Cardiac septum (tissue), 1 donor: ENCODE measurements at places on chromosomes 2 and 18. TPM values are rescaled to one million over a fixed set of nuclear protein-coding genes. Genes with fewer than 3 reads are reported as not detected.

DNA sequence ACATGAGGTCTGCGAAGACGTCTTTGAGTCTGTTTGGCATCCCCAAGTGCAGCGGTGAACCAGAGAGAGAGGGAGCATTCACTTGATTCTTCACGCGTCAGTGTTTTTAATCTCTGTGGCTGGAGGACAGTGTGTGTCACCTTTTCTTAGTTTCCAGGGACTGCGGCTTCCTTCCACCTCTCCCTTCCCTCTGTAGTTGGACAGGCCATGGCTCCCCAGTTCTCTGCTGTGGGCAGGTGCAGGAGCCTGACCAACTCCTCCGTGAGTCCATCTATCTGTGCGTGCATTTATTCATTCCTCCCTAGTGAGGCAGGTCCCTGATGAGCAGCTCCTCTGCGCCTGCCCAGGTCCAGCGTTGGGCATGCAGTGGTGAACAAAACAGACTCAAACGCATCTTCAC is 42.9 kb downstream of the AGAP1 start:
- no peak for DNase-seq

DNA sequence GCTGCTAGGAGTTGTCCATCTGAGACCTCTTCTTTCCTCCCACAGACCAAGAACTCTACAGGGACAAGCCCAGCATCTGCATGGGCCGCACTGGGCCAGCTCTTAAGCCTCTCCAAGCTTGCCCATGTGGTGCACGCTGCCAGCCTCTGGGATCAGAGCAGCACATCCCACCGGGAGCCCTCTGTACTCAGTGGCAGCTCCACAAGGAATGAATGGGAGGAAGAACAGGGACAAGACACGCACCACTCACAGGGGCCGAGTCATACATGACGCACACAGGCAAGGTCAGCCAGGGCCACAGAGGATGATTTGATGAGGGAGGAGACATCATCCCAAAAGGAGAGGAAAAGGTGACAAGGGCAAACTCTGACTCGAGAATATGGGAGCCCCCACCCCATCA is 268.3 kb downstream of the KLHL29 start:
- no peak for DNase-seq

DNA sequence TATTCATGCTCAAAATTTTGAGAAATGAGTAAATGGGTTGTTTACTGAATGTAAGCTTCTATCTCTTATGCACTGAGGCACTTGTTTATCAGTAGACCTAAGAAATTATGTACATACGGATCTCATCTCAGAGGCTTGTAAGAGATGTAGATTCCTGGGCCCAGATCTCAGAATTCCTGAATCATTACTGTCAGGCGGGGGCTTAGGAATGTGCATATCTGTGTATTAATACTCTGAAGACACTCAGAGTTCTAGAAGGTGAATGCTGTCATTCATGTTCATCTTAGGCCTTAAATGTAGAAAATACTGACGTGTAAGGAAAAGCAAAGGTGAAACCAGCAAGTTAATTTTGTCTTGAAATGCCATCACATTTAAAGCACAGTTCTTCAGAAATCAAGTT is 169.6 kb downstream of the FMNL2 start:
- DNase-seq = no peak

GRCh38 chr2:52391621-52392020 is 1359.7 kb upstream of the NRXN1 start:
- DNase-seq = no peak

- no peak for DNase-seq
These were observed 21.5 kb upstream of the ALKAL2 start for GRCh38 chr2:309148-309953.

- no peak for DNase-seq
These were observed 99.6 kb downstream of the KLF7 start for GRCh38 chr2:207066166-207066565.

DNA sequence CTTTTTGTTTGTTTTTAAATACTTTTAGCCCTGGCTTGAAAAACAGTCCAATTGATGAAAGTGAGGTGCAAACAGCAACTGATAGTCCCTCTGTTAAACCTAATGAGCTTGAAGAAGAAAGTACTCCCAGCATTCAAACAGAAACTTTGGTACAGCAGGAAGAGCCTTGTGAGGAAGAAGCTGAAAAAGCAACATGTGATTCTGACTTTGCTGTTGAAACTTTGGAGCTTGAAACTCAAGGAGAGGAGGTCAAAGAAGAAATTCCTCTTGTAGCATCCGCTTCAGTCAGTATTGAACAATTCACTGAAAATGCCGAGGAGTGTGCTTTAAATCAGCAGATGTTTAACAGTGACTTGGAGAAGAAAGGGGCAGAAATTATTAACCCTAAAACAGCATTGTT is 30.6 kb upstream of the DYSF start:
- no peak for DNase-seq

GRCh38 chr18:67916097-67916496 is 399.6 kb upstream of the DSEL start:
- no peak for DNase-seq

DNA sequence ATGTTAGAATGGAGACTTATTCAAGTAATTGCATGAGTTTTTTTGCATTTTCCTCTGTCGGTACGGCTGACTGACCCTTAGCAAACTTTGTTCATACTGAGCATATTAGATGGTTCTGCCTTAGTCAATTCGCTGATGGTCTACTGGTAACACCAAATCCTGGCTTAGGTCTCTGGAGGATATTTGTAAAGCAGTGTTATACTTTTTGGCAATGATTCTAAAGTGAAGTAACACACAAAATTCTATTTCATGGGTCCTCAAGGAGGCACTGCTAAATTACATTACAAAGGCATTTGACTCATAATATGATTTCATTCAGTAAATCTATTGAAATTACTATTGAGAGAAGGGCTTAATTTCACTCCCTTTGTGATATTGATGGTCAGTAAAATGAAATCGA is 246.8 kb upstream of the RASGRP3 start:
- DNase-seq = no peak

The ITSN2 gene
- 46.1 TPM for total RNA-seq

The LYG1 gene
- total RNA-seq = 0.57 TPM

GRCh38 chr2:113224647-113225236 is 51.0 kb downstream of the PSD4 start:
- DNase-seq = no peak

DNA sequence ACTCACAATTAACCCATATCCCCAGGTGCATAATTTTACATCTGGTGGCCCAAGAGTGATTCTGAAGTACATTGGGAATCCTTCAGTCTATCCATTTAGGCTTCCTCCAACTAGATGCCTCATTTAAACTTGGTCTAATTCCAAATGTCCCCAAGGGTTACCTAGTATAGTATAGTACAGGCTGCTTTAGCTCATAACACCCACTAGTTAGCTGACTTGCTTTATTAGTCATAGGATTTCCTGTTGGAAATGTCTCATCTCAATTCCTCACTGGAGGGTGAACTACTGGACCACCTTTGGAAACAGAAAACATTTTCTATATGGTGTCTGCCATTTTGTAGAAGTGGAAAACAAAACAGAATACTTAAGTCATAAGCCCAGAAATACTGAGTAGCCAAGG is 202.5 kb upstream of the SESTD1 start:
- no peak for DNase-seq

DNA sequence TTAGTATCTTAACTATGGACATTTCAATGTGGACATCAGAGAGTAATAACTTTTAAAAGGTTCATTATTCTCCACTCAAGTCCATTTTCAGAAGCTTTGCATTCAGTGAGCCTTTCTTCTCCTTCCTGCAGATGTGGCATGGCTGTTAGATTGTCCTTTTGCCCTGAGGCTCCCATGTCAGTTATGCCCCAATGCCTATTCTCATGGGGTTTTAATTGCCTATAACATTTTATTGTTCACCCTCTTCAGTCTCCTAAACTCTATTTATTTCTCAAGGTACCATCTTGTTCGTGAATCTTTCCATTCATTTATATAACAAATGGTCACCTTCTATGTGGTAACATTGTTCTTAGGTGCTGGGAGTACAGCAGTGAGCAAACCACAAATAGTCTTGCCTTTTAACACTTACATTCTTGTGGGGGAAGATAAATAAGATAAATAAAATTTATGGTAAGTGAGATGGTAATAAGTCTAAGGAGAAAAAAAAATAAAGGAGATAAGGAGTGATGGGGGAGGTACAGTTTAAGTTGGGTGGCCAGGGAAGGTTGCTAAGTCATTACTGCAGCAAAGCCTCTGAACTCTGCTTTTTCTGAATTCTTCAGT is 277.9 kb upstream of the SIX3 start:
- no peak for DNase-seq

- DNase-seq = no peak
These were observed 83.1 kb upstream of the KLF7 start for GRCh38 chr2:207248702-207249377.

The ANXA4 gene
- total RNA-seq = 39.7 TPM

DNA sequence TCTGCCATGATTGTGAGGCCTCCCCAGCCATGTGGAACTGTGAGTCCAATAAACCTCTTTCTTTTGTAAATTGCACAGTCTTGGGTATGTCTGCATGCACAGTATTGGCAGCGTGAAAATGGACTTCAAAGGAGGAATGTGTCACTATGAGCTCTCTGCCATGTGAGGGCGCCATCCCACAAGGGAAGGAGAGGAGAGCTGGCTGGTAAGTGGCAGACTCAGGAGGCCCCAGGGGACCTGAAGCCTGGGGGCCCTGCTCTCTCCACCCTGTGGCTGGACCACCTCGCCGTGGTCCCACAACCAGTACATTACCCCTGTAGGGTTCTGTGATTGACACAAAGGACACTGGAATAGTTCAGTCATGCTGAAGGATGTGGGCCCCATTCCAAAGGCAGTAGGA is 122.1 kb downstream of the RPIA start:
- no peak for DNase-seq

- DNase-seq = no peak
These were observed 9.2 kb upstream of the TMEM247 start for GRCh38 chr2:46470114-46470628.
